ENCODE measurements at places on chromosomes 5 and 9.

DNA sequence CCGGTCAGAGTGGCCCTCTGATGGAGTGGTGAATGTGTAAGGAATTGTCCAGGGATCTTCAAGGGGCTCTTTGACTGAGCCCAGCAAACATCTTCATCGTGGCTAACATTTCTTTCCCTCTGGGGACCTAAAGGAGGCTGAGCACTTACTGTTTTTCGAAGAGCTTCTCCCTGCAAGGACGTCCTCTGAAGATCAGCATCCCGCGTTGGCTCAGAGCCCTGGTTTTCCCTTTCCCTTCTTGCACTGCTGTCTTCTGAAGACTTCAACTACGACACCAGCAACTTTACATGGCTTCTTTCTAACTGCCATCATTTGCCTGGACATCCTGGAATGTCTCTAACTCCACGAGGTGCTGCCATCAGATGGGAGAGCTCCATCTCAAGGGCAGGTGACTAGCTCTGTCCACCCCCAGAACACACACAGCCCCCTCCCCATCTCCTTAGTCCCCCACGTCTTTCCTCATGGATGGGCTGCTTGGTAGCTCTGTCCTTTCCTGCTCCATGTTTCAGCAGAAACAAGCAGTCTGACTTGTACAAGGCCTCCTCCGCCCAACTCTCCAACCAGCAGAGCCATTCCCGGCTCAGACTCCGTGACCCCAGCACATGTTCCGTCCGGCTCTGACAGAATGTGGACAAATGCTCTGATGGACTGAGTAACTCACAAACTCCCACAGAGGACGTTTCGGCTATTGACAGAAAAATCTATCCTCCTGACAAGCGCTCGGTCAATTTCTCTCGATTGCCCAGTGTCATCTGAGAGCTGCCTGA, 17.1 kb downstream of the SHB start:
- DNase-seq, result no peak

- DNase-seq, result peak; percentile 32
Observed at GRCh38 chr9:131282688-131283422, 6.5 kb upstream of the FAM78A start.

DNA sequence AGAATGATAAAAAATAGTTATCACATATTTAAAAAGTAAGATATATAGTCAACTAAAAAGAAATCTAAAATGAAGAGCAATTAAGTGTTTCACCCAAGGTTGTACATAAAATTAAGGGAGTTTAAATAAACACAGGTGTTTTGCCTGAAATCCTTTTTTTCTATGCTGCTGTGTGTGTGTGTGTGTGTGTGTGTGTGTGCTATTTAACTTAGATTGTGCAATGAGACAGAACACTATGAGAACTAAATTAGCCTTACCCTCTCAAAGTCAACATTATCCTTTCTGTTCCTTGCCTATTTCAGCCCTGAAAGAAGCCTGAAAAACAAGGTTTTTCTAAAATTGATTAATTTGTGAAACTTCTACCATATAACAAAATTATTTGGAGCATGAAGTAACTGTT, 516.2 kb downstream of the ELAVL2 start:
- no peak for DNase-seq

DNA sequence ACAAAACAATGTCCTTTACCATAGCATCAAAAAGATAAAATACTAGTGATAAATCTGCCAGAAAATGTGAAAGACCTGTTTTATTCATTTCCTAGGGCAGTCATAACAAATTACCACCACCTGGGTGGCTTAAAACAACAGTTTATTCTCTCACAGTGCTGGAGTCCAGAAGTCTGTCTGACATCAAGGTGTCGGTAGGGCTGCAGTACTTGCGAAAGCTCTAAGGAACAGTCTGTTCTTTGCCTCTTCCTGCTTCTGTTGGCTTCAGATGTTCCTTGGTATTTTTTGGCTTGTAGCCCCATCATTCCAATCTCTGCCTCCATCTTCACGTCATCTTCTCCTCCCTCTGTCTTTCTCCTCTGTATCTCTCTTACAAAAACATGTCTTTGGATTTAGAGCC, 51.0 kb downstream of the PTPDC1 start:
- DNase-seq, result peak; percentile 66

GRCh38 chr5:149324641-149325040, 20.7 kb upstream of the GRPEL2 start:
- no peak for DNase-seq

GRCh38 chr5:132830436-132831094, at the start of gene SHROOM1:
TSS of gene SHROOM1 (minus strand) at chr5:132830647. CDS start at chr5:132826140, 4,507 bp downstream.
- peak; percentile 70 for DNase-seq

DNA sequence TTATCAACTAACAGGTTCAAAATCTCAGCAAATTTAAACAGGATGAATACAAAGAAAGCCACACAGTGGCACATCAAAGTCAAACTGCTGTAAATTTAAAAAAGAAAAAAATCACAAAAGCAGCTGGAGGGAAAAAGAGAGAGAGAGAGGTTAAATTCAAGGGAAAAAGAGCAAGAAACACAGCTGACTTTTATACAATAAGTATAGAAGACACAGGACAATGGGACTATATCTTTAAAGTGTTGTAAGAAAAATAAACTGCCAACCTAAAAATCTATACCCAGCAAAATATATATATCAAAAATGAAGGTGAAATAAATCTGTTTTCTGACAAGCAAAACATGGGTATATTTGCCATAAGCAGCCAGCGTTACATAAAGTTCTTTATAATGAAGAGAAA, 261.5 kb downstream of the TLE1 start:
- DNase-seq, result no peak

DNA sequence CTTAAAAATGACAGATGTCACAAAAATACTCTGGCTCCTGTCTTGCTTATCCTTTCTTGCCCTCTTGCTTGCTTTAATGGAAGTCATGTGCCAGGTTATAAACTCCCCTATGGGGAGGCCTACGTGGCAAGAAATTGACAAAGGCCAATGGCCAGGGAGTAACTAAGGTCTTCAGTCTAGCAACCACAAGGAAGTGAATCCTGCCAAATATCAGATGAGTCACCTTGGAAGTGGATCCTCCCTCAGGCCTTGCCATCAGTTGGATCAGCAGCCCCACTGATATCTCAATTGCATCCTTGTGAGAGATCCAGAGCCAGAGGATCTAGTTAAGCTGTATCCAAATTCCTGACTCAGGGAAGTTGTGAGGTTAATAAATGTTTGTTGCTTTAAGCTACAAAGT, 82.8 kb downstream of the CAAP1 start:
- no peak for DNase-seq

GRCh38 chr5:65646938-65647337, 22.1 kb downstream of the SHLD3 start:
- no peak for DNase-seq

DNA sequence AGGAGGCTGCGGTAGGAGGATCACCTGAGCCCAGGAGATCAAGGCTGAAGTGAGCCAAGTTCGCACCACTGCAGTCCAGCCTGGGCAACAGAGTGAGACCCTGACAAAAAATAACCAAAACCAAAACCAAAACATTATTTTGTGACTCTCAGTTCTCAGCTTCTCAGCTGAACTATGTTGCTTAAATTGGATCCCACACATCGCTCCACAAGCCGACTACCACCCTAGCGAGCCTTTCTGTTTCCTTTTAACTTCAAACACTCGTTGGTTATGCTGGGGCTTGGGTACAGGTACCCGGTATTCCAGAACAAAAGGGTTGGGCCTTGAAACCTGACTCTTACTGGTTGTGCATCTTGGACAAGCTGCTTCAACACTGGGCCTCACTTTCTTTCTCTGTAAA, 3.8 kb upstream of the PTGS1 start:
- DNase-seq, result no peak

DNA sequence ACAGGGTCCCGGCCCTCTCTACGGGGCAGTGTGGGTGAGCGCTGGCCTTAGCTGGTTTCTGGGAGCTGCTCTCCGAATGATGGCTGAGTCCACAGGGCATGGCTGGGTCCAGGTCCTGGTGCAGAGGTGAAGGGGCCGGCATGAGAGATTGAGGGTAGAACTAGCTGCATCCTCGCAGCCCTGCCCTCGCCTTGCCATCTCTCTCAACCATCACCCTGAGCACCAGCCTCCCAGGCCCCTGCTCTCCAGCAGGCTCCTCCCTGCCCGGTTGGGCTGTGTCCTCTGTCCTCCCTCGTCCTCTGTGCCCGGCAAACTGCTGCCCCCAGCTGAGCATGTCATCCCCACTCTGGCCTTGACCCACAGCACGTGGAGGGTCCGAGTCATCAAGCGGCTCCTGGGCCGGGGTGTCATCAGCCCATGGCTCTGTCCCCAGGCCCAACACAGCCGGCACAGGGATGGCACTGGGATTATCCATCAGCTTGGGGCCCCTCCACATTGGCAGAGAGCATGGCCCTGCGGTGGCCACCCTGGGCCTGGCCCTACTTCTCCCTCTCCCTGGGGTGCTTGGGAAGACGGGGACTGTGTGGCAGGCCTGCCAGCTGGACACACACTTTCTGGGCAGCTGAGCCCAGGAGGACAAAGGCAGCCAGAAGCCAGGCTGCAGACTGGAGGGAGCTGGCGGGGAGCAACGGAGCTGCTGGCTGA, 8.4 kb downstream of the FLT4 start:
- DNase-seq, result no peak

DNA sequence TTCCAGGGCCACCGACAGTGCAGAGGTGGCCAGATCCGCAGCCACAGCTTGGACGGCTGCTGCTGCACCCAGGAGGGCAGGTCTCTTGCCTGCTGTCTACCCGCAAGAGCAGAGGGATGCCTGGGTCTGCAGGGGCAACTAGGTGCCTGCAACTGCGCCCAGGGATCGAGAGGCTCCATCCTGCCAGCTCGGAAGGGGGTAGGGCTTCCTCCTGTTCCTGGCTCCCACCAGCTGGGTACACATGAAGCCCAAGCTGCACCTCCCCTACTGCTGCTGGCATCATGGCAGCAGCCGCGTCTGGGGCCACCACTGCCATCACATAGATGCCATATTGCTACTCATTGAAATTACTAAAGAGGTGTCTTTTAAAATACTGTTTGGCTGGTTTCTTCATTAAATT, 12.7 kb upstream of the PRR16 start:
- DNase-seq, result no peak

GRCh38 chr5:89190515-89191265, 307.7 kb upstream of the MEF2C start:
- DNase-seq, result no peak

GRCh38 chr5:102531506-102531905, 32.7 kb upstream of the SLCO6A1 start:
- DNase-seq, result no peak

- peak; percentile 76 for DNase-seq
Observed at GRCh38 chr5:151115272-151115905, 34.6 kb upstream of the TNIP1 start.

- no peak for DNase-seq
Observed at GRCh38 chr5:26940994-26941393, 97.4 kb downstream of the CDH9 start.

- DNase-seq, result no peak
Observed at GRCh38 chr5:18740301-18740700, 1106.0 kb downstream of the TAF11L14 start.

- DNase-seq, result no peak
Observed at GRCh38 chr9:35757892-35758275, 3.8 kb upstream of the MSMP start.

- no peak for DNase-seq
Observed at GRCh38 chr5:107090506-107090905, 580.2 kb downstream of the EFNA5 start.

- DNase-seq, result no peak
Observed at GRCh38 chr5:74953937-74954720, 87.9 kb upstream of the FAM169A start.

DNA sequence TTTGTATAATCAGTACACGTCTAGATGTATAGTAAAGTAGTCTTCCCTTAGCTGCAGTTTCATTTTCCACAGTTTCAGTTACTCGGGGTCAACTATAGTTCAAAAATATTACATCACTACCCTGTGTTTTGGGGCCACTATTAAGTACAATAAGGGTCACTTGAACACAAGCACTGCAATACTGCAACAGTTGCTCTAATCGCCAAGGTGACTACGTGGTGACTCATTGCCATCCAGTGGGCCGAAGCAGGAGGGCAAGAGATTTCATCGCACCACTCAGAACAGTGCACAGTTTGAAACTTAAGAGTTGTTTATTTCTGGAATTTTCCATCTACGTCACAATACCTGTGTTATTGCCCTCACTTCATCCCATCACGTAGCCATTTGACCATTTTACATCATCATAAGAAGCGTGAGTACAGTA, at the start of gene ARL14EPL:
Gene ARL14EPL, plus strand, starts transcription at position 379 of the 424 bp plus-strand sequence. CDS start 18,994 bp downstream, outside the sequence.
- peak; percentile 91 for DNase-seq

DNA sequence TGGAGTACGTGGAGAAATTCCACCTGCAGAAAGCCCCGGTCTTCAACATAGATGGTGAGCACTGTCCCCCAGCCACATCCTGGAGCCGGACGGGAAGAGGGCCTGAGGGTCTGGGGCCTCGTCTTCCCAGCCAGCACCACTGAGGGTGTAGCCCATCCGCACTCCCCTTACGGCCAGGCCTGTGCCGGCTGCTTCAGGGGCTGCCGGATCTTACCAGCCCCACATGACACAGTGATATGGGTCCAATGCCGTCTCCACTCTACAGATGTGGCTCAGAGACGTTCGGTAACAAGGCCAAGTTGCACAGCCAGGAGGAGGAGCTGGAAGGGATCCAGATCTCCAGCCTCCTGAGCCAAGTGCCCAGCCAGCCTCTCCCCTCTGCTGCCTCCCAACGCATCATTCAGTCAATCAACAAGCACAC, 21.3 kb downstream of the GLT6D1 start:
- DNase-seq, result no peak

DNA sequence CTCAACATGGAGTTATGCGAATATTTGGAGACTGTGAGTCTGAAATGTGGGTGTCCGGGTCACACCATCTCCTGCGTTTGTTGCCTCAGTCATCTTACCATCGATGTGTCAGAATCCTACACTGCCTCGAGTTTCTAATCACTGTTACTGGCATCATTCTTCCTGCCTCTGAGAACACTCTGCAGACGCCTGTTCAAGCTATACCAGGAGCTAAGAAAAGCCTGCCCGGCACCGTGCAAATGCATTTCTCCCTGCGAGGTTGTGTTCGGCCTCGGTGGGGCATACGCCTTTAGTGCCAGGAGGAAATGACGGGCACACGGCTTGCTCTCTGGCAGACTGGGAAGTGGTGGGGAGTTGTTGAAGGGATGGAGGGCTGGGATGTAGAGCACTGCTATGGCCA, 31.2 kb upstream of the SLC25A51 start:
- DNase-seq, result no peak

DNA sequence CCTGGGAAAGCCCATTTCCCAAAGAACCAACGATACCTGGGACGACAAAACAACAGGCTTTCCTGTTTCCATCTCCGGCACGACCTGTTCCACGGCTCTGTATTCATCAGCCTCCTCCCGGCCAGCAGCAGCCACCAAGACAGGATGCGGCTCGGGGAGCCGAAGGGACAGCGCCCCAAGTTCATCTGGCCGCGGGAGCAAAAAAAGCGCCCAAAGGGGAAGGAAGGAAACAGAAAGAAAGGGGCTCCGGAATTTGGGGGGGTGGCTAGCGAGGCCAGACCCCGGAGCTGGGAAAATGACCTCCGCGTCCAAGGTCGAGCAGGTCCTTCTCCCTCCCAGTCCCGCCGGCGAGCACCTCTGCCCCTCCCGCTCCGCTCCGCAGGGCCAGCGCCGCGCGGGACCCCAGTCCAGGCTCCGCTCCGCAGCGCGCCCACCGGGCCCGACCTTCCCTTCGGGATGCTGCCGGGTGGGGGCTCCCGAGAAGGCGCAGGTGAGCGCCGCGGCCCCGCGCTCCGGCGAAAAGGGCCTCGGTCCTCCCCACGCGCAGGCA, 608 bp downstream of the ELOVL7 start:
- peak; percentile 13 for DNase-seq

Measured in dermis blood vessel endothelial cell (primary cell).